ENCODE measurements at places on chromosomes 1 and 21. TPM values are rescaled to one million over a fixed set of nuclear protein-coding genes. Genes with fewer than 3 reads are reported as not detected.

DNA sequence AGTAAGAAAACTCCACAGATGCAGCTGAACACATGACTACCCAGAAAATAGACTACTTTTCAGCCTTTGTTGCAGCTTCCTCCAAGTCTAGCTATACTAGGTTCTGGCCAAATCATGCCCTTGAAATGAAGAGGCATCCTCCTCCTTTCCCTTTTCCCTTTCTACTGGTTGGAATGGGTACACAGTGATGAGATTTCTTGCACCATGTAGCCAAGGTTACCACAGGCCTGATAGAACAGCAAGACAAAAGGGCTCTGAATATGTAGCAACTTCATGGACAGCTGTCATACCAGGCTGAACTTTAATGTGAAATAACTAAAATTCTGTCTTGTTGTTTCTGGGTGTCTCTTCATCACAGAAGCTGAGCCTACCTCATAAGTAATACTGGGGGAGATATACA, 146.5 kb downstream of the PDE4B start:
- DNase-seq: no peak

GRCh38 chr1:236568285-236568894, 35.9 kb downstream of the HEATR1 start:
- DNase-seq: no peak

The S1PR1 gene
- total RNA-seq: 133 TPM

The APOBEC4 gene
- total RNA-seq: not detected

The TRAF3IP3 gene
- 3.6 TPM for total RNA-seq
